ENCODE measurements at places on chromosomes 7 and 10.

- no peak for DNase-seq
Observed at GRCh38 chr7:105191331-105191730, 177.3 kb downstream of the KMT2E start.

DNA sequence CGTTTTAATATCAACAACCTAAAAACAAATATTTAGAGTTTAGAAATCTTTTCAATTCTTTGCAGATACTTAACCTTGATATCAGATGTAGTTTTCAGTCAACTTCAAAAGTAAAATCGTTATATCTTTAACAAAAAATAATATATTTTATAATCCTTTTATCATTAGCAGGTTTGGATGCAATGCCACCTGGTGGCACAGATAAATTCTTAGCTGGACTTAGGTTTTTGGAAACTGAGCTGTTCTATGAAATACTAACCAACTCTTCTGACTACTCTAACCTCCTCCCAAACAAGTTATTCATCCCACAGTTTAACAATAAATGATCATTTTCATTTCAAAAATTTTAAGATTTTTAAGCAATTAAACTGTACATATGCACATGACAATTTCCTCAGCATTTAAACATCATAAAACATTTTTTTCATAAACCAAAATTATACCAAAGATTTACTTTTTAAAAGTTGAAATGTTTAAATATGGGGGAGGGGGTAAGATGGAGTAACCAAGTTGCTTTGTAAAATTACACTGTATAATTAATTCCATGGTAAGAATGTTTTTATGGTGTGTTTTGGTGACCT is 56.9 kb downstream of the HIBADH start:
- DNase-seq: no peak

GRCh38 chr10:22002591-22003176 is 846 bp downstream of the DNAJC1 start:
- DNase-seq: no peak

- DNase-seq: no peak
Observed at GRCh38 chr7:6139189-6139996, 108.2 kb downstream of the ANKRD61 start.

DNA sequence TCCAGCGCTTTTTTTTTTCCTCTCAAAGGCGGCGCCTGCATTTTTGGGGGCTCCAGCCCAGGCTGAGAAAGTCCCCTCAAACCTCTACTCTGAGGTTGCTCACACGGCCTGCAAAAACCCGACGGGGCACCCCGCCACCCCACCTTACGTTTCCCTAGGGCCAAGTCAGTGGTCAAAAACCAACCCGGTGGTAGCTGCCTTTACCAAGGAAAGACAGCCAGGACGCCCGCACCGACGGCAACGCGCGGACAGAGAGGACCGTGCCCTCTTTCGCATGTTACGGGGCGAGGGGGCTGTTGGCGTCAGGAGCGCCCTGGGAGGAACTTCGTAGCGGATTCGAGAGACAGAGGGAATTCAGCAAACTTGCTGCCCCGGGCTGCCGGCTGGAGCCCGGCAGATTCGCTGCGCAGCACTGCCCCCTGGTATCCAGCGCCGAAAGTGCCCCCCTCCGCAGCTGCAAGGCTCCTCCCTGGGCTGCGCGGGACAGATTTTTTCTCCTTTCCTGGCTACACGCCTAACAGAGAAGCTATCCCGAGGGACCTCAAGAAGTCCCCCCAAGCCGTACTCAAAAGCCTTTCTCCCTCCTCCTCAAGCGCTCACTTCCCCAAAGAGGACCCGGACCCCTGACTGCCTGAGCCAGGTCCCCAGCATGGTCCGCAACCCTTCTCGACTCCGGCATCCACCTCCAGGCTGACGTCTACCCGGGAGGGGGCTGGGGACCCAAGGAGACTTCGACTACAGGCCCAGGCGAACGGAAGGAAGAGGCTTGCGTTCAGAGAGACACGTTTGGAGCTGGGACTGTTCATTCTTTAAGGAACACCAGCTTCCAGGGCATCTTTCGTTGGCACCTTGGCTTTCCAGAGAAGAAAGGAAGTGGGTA is 27.7 kb upstream of the VAX1 start:
- DNase-seq: peak; percentile 76

Data from NCI-H1436 (cell line).